SW 1271 (cell line): ENCODE measurements at places on chromosomes 4 and X.

DNA sequence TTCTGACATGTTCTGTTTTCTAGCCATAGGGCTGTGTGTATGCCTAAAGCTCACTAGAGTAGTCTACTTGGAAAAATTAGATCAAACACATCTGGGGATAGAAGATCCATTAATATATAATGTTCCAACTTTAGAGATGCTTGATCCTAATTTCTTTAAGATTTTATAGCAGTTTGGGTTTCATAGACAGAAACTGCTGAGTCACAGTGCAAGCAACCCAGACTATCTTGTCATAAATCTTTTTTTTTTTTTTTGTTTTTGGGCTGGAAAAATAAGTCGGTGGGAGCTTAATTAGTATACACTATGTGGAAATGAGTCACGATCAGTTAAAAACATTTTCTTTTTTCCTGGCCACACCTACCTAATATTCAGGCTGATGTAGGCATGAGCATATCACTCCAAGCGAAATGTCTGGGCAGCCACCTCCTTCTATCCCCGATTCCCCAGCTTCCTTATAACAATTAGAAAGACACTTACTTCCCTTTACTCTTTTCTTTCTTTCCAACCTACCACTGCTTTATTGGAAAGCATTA, 58.2 kb upstream of the CASK start:
- DNase-seq: no peak

GRCh38 chrX:57178605-57179004, 41.4 kb upstream of the SPIN2A start:
- no peak for DNase-seq

DNA sequence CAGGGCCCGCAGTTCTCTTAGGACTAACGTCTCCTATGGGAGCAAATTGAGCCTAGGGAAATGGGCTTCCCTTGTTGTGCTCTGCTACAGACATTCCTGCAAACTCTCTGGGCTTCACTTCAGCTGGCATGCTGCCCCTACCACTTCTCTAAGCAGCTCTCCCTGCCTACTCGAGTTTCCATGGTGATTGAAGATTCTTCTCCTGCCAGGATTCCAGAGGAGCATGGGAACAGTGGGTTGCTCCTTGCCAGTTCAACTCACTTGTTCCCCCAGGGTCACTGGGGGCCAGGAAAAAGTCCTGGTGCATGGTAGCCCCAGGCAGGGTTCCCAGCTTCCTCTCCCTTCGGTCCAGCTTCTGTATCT, 21.1 kb upstream of the WDR17 start:
- no peak for DNase-seq

DNA sequence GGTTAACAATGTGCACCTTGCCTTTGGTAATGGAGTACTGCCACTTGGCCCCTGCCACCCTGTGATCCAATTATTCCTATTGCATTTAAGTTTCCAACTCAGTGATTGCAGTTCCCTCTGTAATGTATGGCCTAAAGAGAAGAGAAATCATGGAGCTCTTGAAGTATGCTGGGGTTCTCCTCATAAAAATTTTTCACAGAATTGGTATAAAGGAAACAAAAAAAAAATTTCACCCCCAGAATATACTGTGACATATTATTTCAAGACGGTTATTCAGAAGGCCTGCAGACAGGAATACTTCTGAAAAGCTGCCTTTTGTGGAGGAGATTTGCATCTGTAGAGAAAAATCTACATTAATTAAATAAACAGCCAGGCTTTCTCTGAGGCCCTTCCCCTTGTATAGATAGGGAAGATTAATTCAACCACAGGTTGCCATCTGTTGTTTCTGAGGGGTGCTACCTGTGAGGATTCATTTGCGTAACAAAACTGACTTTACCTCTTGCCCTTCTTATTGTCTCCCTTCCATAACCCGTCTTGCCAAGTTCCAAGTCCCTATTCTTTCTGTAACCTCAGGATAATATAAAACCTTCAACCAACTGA, 94.8 kb upstream of the LANCL3 start:
- DNase-seq: no peak

DNA sequence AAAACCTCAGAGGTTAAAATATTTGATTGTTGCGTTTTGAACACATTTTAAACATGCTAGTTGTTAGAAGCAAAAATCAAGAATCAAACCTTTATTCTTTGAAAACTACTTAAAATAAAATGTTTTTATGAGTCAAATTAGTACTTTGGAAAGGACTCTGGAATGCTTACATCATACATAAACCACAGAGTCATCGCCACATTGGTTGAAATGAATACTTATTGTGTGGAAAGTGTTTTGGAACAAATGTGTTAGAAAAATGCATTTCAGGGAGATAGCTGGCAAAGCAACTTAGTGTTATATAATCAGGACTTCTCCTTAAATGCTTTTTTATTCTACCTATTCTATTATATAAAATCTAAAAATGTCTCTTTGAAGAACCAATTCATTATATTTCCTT, 49.4 kb upstream of the CAMK2D start:
- DNase-seq: no peak

GRCh38 chr4:2078584-2078983, 19.5 kb downstream of the NAT8L start:
- no peak for DNase-seq

DNA sequence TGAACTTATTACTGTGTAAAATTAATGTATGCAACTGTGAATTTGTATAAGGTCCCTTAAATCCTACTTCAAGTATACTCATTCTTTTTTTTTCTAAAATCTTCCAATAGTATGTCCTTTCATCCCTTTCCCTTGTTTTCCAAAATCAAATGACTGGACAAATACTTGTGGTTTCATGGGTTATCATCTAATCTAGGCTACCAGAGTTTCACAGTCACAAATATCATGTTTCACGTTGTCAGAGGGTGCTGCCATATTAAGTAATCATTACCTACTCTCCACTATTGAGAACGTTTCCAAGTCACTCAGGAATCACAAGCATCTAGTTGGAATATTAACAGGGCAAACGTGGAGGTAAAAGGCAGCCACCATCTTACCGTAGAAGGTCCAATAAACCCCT, 1235.0 kb upstream of the TENM3 start:
- no peak for DNase-seq
